SK-N-SH treated with all-trans-retinoic acid at 6 μM for 48 hours (cell line): ENCODE measurements at places on chromosomes 13 and 19.

DNA sequence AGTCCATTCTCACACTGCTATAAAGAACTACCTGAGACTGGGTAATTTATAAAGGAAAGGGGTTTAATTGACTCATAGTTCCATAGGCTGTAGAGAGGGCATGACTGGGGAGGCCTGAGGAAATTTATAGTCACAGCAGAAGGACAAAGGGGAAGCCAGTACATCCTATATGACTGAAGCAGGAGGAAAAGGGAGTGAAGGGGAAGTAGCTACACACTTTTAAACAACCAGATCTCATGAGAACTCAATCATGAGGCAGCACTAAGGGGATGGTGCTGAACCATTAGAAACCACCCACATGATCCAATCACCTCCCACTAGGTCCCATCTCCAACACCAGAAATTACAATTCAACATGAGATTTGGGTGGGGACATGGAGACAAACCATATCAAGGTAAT is 209.1 kb downstream of the DIAPH3 start:
- no peak for ATAC-seq

DNA sequence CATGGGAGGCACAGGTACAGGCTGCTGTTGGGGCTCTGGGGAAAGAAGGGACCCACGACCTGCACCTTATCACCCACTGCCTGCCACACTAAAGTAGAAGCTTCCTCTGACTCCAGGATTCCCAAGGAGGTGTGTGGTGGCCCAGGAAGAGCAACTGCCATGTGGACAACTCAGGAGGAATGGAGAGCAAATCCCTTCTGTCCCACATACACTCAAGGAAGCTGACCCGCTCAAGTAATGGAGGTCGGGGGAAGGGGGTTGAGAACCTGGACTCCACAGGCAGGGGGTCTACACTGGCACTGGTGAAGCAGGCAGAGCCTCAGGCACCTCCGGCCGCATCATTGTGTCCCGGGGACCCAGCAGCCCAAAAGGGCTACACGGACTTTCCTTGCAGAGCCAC is 29.4 kb upstream of the SLC15A1 start:
- no peak for ATAC-seq

DNA sequence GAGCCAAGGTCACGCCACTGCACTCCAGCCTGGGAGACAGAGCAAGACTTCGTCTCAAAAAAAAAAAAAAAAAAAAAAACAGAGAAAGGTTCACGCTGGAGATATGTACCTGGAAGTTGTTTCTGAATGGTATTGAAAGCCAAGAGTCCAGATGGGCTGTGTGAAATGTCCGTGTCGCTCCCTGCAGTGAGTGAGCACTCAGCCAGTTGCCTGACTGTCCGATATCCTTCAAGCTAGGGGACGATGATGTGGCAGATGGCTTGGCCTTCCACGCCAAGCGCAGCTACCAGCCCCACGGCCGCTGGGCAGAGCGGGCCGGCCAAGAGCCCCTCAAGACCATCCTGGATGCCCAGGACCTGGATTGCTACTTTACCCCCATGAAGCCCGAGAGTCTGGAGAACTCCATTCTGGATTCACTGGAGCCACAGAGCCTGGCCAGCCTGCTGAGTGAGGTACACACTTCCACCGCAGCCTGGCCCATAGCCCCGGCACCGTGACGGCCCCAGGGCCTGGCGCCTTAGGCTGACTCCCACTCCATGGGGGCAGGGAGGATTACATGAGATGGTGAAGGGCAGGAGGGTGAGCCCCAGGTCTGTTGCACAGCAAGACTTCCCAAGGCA is 11.7 kb upstream of the OVOL3 start:
- no peak for ATAC-seq

DNA sequence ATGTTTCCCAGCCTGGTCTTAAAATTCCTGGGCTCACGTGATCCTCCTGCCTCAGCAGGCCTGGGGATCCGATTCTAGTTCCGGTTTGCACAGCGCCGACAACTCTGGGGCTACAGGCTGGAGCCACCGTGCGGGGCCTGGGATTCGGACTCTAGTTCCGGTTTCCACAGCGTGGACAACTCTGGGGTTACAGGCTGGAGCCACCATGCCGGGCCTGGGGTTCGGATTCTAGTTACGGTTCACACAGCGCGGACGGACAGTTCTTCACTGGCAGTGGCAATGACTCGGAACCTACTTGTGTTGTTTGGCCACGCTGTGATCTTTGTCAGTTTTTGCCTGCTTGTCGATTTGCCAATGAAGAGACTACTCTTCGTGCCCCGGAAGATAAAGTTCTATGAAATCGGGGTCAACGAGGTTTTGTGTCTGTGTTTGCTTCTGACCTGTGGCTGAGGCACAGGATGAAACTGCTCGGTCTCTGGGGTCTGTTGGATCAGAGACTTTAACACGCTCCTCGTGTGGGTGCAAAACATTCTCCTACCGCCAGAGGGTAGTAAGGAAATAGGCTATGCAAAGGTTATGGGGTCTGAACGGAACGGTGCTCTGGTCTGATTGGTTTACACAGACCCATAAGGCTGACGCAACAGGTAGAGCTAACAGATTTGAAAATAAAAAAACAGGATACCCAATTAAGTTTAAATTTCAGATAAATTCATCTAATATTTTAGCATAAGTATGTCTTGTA is 12.1 kb upstream of the ZSCAN1 start:
- peak; percentile 45; the same call in 2 of the 3 replicates for ATAC-seq

DNA sequence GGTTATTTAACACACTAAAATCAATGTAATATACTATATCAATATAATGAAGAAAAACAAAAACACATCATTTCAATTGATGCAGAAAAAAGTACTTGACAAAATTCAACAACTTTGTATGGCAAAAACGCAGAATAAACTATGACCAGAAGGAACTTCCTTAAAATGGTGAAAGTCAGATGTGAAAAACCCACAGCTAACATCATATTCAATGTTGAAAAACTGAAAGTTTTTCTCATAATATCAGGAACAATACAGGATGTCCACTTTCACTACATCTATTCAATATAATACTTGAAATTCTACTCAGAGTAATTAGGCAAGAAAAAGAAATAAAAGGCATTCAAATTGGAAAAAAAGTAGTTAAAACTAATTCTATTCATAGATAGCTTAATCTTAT is 50.3 kb downstream of the SPRY2 start:
- ATAC-seq, result no peak

DNA sequence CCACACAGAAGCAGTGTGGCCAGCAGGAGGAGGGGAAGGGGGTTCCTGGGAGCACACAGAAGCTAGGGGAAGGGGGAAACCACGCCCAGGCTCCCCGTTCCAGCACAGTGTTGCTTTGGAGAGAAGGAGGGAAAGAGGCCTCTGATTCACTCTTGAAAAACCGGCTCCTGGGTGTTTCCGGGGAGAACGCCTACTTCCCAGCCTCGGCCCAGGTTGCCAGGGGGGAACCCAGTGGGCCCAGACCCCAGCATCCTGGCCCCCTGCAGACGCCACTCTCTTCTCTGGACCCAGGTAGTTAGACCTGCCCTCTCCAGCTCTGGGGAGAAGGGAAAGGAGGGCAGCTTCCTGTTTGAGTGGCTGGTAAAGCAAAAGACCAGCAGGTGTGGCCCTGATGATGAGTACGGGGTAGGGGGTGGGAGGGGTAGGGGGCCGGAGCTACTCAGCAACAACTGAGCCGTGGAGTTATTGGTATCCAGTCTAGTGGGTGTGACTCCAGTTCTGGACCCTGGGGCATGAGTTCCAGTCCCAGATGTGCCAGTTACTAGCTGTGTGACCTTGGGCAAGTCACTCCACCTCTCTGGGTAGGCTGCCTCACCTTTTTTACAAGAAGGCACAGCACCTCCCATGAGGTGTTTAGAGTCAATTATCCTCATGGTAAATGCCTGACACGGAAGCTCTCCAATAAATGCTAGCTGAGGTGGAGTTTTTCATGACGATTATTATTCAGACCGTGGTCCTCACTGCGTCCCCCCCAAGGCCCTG is 836 bp downstream of the GIPC1 start:
- ATAC-seq, result no peak

- no peak for ATAC-seq
These were observed 4.4 kb downstream of the TMEM145 start for GRCh38 chr19:42317535-42317934.

DNA sequence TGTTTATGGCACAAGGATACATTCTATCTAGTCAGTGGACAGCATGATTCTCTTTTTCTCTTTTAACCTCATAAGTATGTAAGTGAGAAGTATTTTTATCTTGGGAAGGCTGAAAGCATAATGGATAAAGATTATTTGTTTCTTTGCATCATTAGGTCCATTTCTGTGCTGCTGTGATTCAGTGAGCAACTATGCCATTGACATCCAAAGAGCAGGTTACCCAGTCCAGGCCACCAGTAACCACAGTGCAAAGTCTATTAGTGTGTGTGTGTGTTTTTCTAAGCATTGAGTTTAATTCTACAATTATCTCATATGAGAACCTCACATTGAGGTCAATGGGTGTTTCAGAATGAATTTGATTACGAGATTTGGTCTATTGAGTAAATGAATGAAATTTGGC is 158.8 kb upstream of the DACH1 start:
- no peak for ATAC-seq

- peak; percentile 100 for ATAC-seq
These were observed 218.9 kb upstream of the EDNRB start for GRCh38 chr13:78137404-78138142.

GRCh38 chr13:24228852-24229458 is 68.4 kb downstream of the SPATA13 start:
- peak; percentile 72 for ATAC-seq

DNA sequence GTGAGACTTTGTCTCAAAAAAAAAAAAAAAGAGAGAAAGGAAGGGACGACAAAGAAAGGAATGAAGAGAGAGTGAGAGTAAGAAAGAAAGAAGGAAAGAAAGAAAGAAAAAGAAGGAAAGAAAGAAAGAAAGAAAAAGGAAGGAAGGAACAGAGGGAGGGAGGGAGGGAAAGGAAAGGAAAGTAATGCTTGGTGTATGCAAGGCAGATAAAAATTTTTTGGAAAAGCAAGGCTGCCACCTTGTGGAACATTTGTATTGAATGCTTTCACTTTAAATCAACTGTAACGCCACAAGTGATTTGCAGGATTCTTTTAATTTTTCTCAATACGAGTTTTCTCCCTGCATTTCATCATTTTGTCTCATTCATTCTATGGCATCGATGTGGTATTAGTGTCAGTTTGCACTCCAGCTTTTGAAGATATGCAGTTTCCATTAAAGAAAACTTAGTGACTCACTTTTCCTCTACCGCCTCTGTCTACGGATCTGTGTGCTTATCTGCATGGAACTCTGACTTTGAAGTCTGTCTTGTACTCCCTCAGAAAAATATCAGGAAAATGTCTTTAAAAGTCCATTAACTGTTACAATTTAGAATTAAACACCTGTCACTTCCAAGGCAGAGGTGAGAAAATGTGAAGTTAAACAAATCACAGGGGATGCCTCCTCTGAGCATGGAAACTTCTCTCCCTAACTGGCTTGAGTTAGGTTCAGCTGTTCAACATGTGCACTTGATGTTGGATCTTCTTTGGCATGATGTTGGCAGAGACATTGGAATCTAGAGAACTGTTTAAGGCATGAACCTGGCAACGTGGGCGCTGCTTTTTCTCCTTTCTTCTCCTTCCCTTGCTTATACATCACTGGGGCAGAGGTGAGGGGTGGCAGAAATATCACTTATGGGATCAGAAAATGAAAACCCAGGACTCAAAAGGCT is 20.0 kb upstream of the ZDHHC20 start:
- ATAC-seq, result peak; percentile 83

DNA sequence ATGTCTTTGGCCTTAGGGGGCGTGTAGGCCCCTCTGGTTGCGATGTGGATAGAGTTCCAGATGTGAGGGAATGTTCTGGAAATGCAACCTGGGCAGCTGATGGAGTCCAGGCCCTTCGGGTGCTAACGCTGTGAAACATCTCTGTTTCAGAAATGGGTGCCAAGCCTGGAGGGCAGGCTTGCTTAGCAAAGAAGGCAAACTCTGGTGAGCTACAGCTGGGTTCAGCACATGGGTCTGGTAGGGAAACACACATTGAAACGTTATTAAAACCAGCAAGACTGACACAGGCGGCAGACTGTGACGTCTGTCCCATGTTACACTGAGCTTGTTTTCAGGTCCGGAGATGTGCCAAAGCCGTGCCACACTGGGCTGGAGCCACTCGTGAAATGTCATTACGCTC is 8.6 kb upstream of the CDC16 start:
- no peak; the same call in 1 of the 3 replicates for ATAC-seq

DNA sequence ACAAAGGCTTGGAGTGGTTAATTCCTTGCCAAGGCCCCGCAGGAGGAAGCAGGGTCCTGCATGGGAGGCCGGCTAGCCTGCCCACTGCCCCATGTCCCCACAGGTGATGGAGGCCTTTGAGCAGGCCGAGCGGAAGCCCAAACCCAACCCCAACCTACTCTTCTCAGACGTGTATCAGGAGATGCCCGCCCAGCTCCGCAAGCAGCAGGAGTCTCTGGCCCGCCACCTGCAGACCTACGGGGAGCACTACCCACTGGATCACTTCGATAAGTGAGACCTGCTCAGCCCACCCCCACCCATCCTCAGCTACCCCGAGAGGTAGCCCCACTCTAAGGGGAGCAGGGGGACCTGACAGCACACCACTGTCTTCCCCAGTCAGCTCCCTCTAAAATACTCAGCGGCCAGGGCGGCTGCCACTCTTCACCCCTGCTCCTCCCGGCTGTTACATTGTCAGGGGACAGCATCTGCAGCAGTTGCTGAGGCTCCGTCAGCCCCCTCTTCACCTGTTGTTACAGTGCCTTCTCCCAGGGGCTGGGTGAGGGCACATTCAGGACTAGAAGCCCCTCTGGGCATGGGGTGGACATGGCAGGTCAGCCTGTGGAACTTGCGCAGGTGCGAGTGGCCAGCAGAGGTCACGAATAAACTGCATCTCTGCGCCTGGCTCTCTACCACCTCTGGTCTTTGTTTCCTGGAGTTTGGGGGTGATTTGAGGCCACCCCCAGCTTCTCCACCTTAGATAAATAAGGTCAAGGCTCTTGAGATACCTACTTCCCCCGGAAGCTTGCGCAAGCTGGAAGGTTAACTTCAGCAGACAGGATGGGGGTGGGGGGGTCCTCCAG is 2.6 kb downstream of the B3GNT8 start:
- ATAC-seq, result no peak

GRCh38 chr19:2478756-2479555 is 3.0 kb downstream of the GADD45B start:
- peak; percentile 38 for ATAC-seq

- ATAC-seq, result no peak
These were observed 110.5 kb downstream of the ENOX1 start for GRCh38 chr13:43676320-43676719.

GRCh38 chr13:50122455-50122854 is 107.2 kb downstream of the KCNRG start:
- no peak for ATAC-seq
